Chondrocyte (in vitro differentiated cells): ENCODE measurements at places on chromosomes 5 and 9. TPM values are rescaled to one million over a fixed set of nuclear protein-coding genes. Genes with fewer than 3 reads are reported as not detected.

The PCDHB4 gene
- 2.0 to 5.4 TPM (median 2.0 TPM) in 3 replicates for total RNA-seq

DNA sequence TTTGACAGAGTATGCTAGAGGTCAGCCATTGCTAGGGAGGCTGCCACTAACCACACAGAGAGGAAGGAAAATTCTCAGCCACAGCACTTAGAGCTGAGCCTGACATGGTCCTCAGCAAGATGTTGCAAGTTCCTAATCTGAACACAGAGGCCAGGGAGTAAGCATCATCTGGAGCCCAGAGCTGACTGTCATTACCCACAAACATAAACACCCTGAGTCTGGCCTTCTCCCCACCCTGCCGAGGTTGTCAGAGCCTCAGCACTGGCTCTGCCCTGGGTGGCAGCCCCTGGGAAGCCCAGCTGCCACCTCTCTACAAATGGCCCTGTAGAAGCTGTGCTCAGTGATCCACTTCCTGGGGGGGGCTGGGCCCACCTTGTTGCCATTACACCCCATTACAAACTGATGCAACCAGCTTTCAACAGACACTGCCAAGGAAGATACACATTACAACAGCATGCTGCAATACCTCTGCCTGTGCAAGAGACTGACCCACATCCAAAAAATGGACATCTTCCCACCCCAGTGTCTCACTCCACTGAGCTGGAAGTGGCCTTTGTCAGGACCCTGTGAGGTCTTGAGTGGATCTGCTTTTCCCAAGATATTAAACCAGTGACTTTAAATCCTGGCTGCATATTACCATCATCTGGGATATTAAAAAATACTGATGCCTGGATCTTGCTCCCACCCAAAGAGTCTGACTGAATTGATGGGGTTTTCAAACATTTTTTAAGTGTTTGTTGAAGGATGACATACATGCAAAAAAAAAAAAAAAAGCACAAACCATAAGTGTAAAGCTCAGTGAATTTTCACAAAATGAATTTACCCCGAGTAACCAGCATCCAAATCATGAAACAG is 33.0 kb downstream of the IRF1 start:
- DNase-seq = peak; percentile 35

- no peak for DNase-seq
Measured at GRCh38 chr9:93166699-93167098, 17.2 kb upstream of the WNK2 start.

GRCh38 chr9:68476847-68477246 is 63.8 kb downstream of the TMEM252 start:
- no peak for DNase-seq

The TJP2 gene
- 49.9 to 50.6 TPM (median 50.4 TPM) in 3 replicates for total RNA-seq

DNA sequence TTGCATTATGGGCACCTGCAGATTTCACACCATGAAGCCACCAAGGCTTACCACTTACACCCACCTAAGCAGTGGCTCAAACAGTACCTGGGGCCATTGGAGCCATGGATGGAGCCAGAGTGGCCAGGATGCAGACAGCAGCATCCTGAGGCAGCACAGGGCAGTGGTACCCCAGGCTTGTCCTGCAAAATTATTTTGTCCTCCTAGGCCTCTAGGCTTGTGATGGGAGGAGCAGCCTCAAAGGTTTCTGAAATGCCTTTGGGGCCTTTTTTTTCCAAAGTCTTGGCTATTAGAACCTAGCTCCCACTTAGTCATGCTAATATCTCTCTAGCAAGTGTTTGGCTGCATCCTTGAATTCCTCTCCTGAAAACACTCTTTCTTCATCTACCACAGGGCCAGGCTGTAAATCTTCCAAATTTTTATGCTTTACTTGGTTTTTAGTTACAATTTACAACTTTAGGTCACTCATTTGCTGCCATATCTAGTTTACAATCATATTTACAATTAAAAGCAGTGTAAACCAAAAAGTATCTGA is 15.7 kb downstream of the TMC1 start:
- DNase-seq = no peak

GRCh38 chr5:38367966-38368365 is 109.6 kb downstream of the EGFLAM start:
- no peak for DNase-seq
